ENCODE measurements at places on chromosomes 2 and 18.

GRCh38 chr2:38120829-38121228 lies 44.9 kb upstream of the CYP1B1 start:
- DNase-seq, result no peak

DNA sequence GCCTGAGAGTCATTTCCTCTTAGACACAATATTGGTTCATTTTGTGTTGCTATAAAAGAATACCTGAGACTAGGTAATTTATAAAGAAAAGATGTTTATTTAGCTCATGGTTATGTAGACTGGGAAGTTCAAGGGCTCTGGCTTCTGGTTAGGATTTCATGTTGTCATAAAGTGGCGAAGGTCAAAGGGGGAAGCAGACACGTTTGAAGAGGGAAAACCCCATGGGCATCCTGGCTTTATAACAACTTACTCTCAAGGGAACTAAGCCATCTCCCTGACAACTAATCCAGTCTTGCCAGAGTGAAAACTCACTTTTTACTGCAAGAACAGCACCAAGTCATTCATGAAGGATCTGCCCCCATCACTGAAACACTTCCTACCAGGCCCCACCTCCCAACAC lies 89.7 kb upstream of the RNF152 start:
- no peak for DNase-seq

- no peak for DNase-seq
Measured at GRCh38 chr2:3601561-3602271, 6.8 kb downstream of the COLEC11 start.

- DNase-seq, result no peak
Measured at GRCh38 chr2:8413589-8414135, 268.2 kb upstream of the ID2 start.

GRCh38 chr2:7725171-7725849 lies 808.1 kb downstream of the RNF144A start:
- DNase-seq, result no peak

GRCh38 chr2:125516496-125517109 lies 1139.4 kb upstream of the GYPC start:
- DNase-seq, result no peak

DNA sequence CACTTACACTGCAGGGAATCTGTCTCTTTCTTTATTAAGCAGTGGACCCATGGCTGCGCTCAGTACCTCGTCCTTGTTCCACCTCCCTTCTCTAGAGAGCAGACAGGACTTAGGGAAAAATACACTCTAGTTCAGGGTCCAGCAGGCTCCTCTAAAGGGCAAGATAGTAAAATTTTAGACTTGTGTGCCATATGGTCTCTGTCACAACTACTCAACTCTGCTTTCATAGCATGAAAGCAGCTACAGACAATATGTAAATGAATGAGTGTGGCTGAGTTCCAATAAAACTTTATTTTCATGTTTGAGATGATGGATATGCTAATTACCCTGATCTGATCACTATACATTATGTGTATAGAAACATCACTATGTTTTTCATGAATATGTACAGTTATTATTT lies 163.1 kb downstream of the BABAM2 start:
- DNase-seq, result no peak

GRCh38 chr18:50806208-50806616 lies 13.6 kb downstream of the MRO start:
- DNase-seq, result no peak

DNA sequence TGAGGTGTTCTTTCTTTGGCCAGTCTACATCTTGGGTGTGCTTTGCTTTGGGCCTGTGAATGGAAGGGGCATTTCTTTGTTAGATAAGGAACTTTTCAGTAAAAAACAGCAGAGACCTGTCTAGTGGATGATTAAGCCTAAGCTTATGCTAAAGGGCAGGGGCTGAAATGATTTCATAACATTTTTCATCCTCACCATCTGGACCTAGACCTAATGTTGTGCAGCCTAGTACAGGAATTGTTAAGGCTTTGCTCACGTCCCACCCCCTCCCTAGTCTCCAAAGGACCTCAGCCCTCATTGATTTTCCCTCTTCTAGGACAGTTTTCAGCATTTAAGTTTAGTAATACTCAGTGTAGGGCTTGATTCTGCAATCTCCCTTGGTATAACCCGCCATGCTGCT lies 111.8 kb downstream of the PRKCE start:
- DNase-seq, result no peak

- no peak for DNase-seq
Measured at GRCh38 chr2:152005607-152006006, 93.2 kb downstream of the CACNB4 start.

DNA sequence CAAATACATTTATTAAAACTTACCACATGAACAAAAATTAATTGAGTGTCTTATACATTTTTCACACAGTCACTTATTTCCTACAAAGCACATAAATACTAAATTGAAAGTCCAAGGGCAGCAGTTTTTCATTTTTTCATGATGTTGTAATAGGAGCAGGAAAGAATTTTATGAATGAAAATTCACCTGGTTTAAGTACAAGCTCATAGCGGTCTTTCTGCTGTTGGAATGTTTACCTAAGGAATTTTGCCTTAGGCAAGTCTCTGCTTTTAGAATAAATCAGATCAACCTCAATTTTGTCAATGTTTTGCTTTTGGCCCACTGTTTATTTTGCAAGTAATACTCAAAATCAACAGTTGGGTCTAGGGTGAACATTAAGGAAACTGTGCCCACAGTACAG lies 40.0 kb downstream of the ETAA1 start:
- DNase-seq, result no peak

- DNase-seq, result no peak
Measured at GRCh38 chr18:845152-845819, 33.2 kb upstream of the YES1 start.

GRCh38 chr18:55110436-55110835 lies 151.2 kb upstream of the CCDC68 start:
- no peak for DNase-seq

DNA sequence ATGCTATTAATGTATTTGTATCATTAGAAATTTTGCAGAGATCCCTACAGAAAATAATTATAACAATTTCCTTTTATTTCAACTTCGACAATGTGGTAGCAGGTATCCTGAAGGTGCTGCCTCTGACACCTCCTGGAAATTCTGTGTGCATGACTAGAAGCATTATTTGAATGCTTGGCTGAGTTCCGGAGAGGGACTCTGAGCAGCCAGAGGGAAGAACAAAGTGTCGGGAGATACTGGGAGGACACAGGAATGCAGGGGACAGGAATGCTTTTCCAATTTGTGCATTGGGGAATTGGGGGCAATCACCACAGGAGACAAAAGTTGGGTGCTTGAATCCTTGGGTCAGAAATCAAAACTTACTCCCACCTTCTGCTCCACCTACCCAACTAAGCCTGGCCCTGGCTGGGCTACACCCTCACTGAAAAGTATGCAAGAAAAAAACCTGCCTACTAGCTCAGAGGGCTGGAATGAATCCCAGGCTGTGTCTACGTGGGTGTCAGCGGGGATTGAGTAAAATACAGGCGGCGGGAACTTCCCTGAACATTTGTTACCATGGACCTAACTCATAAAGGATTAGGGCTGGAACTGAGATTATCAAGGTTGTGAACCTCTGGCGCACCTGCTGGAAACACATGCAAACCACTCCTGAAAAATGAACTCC lies 299.3 kb downstream of the SOX11 start:
- DNase-seq, result no peak

DNA sequence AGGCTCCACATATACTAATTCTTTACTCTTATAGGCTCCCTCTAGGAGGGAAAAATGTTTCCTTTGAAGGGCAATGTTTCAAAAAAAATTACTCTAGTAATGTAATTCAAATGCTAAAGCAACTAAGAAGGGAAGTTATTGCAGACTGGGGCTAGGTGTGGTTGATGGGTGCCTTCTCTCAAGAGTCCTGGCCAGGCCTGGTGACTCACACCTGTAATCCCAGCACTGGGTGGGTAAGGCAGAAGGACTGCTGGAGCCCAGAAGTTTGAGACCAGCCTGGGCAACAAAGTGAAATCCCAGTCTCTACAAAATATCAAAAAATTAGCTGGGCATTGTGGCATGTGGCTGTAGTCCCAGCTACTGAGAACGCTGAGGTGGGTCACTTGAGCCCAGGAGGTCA lies 31.2 kb upstream of the CDKL4 start:
- DNase-seq, result no peak

DNA sequence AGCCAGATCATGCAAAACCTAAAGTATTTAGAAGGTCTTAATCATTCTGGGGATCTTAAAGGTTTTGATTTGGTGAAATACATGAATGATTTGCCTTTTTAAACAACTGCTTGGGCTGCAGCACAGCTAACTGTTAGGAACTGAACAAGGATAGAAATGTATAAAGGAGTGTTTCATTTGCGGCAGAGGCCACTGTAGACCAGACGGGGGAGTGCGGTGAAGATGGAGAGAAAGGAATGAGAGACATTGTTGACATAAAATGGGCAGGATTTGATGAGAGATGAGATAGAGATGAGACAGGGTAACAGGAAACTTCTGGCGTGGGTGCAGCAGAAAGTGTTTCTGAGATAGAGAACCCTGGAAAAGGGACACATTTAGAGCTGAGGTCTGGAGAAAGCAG lies 308.1 kb downstream of the TMX3 start:
- no peak for DNase-seq

DNA sequence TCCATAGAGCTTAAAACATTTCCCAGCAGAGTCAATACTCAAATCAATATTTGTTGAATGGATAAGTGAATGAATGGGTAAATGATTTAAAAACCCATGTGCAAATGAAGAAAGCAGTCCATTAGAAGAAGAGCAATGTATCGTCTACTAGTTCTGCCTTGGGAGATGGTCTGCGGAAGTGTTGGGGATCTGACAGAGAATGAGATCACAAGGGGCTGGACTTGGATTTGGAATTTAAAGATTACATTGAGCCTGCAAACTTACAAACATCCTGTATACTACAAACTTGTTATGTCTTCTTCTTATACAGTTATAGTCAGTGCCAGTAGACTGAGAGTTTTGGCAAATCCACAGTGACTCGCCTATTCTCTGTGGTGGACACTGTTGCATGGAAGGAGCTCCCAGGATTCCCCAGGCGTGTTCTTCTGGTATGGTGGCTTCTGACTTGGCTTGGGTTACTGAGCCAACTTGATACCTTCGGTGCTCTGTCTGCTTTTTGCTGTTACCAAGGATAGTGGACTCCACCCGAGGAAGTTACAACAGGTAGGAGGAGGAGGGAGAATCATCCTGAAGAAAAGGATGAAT lies 163.3 kb upstream of the SERPINE2 start:
- no peak for DNase-seq

DNA sequence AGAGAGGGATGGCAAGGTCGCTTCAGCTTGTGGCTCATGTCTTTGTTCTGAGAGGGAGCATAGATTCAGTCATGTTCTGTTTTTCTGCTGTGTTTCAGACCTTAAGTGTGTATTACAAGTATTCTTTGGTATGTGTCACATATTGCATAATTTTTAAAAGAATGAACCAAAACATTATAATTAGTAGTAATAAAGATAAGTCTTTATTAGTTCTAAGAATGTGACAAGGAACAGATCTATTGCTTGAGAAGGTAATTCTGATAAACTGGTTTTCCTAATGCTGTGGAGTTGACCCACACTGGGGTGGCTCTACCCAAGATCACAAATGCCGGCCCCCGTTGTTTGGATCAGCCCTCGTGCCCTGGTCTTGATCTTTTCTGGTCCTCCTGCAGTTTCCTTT lies 124.3 kb upstream of the FOSL2 start:
- no peak for DNase-seq

- no peak for DNase-seq
Measured at GRCh38 chr2:215830304-215830703, 183.0 kb downstream of the MREG start.

- no peak for DNase-seq
Measured at GRCh38 chr2:22897428-22897827, 487.6 kb upstream of the KLHL29 start.

DNA sequence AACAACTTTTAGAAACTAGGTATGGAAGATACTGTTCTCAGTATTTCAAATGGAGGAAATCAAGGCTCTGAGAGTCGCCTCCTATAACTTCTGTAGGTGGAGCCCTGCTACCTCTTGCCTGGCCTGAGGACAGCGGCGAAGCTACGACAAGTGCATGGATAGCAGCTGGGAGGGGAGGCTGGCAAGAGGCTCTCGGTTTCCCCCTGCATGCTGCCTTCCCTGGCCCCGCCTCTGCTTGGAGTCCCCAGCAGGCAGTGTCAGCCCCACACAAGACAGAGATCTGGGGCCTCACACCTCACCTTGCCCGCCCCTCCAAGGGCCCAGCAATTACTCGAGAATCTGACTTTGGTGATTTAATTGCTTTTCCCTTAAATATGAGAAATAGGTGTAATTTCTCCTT lies 107.6 kb upstream of the POU3F3 start:
- DNase-seq, result no peak

DNA sequence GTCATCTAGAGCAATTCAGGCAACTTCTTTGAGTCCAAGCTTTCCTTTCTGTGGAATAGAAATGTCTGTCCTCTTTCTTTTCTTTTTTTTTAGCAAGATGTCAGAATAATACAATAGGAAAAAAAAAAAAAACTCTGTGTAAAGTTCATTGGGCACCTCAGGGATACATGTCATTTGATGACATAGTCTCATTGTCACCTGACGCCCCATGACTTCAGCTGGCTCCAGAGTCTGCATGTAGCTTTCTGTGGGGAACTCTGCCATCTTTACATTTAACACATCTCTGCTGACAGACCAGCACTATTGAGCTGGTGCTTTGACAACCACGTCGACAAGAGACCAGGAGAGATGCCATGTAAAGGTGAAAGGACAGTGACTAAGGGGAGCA lies 172.5 kb upstream of the KLF7 start:
- no peak for DNase-seq

GRCh38 chr2:36731941-36732672 lies 35.6 kb downstream of the VIT start:
- DNase-seq, result no peak

DNA sequence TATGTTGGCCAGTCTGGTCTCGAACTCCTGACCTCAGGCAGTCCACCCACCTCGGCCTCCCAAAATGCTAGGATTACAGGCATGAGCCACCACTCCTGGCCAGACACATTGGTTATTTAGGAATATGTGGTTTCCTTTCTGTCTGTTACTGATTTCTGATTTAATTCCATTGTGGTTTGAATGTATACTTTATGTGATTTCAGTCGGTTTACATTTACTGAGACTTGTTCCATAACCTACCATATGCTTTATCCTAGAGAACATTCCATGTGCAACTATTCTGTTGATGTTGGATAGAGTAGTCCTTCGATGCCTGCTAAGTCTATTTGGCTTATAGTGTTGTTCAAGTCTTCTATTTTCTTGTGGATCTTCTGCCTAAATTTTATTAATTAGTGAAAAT lies 1.6 kb upstream of the CCL20 start:
- DNase-seq, result no peak

- no peak for DNase-seq
Measured at GRCh38 chr18:45321520-45321919, 293.8 kb upstream of the SLC14A2 start.

GRCh38 chr2:105789745-105790460 lies 45.2 kb downstream of the NCK2 start:
- DNase-seq, result no peak

DNA sequence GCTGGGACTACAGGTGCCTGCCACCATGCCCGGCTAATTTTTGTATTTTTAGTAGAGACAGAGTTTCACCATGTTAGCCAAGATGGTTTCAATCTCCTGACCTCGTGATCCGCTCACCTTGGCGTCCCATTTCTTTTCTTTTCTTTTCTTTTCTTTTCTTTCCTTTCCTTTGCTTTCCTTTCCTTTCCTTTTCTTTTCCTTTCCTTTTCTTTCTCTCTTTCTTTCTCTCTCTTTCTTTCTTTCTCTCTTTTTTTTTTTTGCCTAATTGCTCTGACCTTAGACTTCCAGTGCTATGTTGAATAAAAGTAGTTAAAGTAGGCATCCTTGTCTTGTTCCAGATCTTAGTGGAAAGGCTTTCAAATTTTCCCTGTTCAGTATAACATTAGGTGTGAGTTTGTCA lies 41.0 kb upstream of the REEP1 start:
- DNase-seq, result no peak

- DNase-seq, result no peak
Measured at GRCh38 chr2:151906633-151906998, 78.4 kb upstream of the ARL5A start.
